ENCODE measurements at places on chromosomes 3 and 15. TPM values are rescaled to one million over a fixed set of nuclear protein-coding genes. Genes with fewer than 3 reads are reported as not detected.

DNA sequence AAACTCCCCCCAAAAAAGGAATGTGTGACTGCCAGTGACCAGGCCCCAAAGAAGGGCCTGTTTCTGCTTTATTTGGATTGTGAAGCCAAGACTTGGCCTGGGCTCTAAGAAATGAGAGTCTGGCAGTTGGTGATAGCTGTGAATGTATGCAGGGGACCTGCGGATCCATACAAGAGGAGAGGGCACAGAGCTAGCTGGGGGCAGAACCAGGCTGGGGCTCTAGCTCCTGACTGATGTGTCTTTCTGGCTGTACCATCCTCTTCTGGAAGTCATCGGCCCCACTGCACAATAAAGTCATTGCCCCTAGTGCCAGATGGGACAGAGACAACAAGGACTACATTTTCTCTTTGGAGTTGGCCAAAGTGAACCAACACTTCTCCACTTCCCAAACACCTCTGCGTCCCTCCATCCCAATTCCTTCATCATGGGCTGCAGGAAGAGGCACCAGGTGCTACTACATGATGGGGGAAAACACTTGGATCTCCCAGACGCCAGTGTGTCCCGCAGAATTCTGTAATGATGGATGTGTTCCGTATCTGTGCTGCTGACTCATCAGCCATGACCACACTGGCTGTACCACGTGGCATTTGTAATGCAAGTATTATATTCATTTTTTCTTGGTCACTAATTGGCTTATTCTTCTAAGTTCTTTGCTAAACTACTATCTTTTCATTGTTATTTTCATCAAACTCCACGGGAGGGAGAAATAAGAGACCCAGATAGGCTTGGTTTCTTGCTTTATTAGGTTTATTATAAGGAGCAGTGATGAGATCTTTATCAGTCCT, 1.7 kb upstream of the PLA2G4F start:
- DNase-seq, result peak; percentile 62

DNA sequence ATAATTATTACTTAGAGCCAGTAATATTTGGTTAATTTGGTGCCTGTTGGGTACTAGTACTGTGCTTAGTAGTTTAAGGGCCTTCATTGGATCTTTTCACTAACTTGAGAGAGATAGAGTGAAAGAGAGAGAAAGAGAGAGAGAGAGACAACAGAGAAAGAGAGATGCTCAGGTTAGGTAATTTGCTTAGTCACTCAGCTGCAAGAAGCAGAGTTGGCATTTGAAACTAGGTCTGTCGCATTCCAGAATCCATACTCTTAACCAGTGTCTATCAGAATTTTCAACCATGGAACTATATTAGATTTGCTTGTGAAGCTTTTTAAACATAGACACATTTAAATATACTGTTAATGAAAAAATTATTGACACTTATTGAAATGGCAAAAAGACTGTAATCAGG, 31.1 kb upstream of the NUDT16 start:
- no peak for DNase-seq

- DNase-seq, result no peak
These were observed 363 bp downstream of the EMC3 start for GRCh38 chr3:9986230-9986725.

GRCh38 chr3:130686833-130687232, 59.8 kb downstream of the PIK3R4 start:
- no peak for DNase-seq

DNA sequence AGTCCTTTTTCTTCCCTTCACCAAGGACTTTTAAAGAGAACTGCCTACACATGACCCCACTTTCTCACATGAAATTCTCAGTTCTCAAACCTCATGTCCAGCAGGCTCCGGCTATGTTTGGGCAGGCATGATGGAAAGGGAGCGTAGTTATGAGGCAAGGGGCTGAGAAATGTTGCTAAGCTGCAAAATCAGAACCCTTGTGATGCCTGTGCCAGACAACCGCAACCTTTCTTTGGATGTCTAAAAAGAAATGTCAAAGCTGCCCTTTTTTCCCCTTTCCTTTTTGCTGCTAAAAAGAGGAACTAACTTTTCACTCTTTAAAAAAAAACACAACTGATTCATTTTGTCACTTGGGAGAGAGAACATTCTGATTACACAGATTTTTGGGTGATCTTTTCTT, 19.2 kb downstream of the GNB4 start:
- no peak for DNase-seq

- no peak for DNase-seq
These were observed 29.8 kb downstream of the FBXL22 start for GRCh38 chr15:63626955-63627354.

GRCh38 chr15:30072630-30073029, 10.1 kb upstream of the GOLGA8J start:
- DNase-seq, result no peak

GRCh38 chr3:111677007-111677392, 81.9 kb upstream of the ZBED2 start:
- no peak for DNase-seq

ZBTB38 gene
- 75.4 TPM for total RNA-seq

DNA sequence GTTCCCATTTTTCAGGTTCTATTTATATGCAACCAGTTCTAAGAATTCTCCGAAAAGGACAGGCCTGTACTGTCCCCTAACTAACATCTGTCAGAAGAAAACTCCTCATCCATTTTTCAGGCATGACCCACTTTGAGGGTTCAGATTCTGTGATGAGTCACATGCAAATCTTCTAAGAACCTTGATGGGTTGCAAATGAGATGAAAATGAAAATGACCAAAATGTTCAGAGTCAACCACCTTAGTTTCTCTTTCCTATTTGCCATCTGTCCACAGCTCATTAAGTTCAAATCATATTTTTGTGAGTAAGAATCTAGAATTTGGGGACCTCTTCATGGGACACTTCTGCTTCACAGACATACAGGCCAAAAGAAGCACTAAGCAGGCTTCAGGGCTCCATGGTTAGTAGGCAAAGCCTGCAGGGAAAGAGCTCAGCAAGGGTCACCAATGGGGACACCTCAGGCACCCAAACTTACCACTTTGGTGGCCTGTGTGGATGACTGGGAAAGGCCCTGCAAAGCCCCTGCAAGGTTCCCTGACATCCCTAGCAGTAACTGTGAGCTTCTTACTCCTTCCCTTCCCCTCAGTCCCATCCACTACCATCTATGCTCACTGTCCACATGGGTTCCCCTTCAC, 122.0 kb downstream of the WDR76 start:
- DNase-seq, result no peak

IFT122 gene
- total RNA-seq, result 30.5 TPM

DNA sequence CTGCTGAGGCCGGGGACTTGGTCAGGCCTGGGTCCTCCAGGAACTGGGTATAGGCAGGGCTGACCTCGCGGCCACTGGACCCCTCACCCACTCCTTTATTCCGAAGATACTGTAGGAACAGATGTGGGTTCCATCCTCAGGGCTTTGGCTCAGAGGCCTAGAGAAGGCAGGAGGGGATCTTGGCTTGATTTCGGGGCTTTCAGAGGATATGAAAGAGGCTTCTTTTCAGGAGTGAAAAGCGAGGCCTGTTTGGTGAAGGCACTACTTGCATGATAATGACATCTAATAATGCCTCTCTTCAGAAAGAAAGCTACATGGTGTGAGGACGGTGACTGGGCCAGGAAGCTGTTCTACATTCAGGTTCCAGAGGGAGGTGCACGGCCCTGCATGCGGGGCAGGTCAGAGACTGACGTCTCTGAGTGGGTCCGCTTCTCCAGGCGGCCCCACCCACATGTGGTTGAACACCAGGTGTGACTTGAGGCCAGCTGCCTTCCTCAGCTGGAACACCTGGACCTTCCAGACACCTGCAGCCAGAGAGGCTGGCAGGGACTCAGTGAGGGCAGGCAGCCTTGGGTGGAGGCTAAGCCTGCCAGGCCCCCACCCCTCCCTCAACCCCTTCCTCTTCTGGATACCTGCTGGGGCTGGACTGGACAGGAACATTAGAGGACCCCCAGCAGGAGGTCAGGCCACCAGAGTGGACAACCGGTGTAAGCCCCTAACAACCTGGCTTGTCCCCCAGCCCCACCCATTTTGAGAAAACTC, 31.1 kb upstream of the HHATL start:
- DNase-seq, result peak; percentile 72

- DNase-seq, result peak; percentile 94
These were observed 15.3 kb upstream of the ADIPOQ start for GRCh38 chr3:186826976-186827857.

ITGA11 gene
- 4.5 TPM for total RNA-seq

GRCh38 chr3:95775486-95776094, 1038.8 kb upstream of the EPHA6 start:
- no peak for DNase-seq

GOLGA6B gene
- not detected for total RNA-seq

- DNase-seq, result no peak
These were observed 3.0 kb downstream of the ARHGAP31 start for GRCh38 chr3:119297169-119297568.

DNA sequence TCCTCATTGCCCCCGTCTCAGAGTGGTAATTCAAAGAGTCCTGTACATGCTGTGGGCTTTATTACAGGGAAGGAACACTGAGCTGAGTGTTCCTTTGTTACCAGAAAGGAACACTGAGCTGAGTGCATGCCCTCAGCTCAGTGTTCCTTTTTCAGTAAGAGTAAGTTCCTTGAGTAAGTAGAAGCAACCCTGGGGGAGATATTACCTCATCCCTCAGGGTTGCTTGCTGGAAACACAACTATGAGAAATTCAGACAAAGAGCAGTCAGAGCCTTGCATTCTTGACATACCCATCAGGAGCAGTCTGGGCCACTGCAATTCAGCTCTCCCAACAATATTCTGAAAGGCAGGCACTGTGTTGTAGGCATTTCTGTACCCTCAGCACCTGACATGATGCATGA, 17.0 kb downstream of the CHRM5 start:
- no peak for DNase-seq

DNA sequence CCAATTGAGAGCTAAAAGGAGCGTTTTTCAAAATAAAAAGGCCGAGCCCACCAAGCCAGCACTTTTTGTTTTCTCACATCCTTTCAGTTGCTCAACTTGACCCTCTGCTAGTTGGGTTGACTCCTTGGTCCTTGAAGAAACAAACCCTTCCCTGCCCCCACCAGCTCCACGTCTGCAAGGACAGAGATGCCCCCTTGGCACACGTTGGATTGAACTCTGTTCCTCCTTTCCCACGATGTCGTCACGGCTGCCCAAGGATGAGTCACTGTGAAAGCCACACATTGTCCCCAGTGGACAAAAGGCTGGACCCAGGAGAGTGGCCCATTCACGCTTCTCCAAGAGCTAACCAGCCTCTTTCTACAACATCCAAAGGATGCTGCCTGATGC, 43.0 kb upstream of the SPATA12 start:
- DNase-seq, result no peak

DNA sequence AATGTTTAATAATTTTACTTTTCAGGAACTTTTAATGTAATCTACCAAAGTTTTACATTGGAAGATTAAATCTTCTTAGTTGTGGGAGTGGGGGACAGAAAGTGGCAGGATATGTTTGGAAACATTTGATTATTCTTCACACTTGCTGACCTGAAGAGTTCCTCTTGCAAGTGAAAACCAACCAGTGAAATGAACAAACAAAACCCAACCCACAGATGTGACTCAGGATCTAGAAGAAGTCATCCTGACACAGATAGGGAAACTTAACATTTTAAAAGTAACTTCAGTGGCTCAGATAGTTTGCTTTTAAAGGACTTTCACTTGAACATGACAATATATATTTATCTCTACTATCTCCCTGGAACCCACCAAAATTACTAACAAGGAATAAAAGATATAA, 55.4 kb downstream of the ASTE1 start:
- no peak for DNase-seq

GRCh38 chr3:150169330-150169940, 198.7 kb upstream of the PFN2 start:
- no peak for DNase-seq

DNA sequence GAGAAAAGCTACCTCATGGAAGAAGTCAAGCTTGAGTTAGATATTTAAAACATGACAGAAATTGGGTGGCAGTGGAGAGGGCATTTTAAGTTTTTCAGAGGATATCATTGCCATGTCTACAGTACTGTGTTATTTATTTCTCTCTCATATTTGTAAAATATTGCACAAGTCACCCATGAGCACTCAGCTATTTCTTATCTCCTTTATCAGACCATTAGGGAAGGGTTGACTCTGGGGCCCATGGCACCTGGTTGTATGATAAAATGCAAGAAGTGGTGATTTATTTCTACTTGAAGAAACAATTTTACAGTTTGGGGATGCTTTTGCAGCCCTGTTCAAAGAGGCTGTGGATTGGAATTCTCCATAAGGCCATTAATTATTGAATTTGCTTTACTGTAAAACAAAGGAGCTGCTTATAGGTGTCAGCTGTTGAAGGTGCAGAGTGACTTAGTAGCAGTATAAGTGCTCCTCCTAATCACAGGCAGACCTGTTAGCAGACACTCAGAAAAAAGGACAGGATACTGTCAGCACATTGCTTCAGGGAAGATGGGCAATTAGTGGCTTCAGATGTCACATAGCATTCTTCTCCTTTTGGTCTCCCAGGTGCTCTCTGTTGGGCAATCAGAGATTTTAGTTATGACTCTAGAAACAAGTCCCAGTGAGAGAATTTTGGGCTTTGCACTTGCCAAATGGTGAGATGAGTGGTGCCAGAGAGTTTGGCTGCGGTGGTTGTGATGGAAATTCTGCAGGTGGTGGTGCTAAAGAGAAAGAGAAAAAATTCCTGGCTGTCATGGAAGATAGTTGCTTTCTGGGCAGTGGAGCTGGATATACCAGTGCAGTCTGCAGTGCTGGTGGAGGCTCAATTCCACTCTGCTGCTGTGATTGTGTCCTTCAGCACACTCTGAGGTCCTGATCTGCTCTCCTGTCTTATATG, 129.7 kb upstream of the ROPN1 start:
- no peak for DNase-seq

TRIM42 gene
- total RNA-seq, result not detected

ERC2 gene
- 1.1 TPM for total RNA-seq

DNA sequence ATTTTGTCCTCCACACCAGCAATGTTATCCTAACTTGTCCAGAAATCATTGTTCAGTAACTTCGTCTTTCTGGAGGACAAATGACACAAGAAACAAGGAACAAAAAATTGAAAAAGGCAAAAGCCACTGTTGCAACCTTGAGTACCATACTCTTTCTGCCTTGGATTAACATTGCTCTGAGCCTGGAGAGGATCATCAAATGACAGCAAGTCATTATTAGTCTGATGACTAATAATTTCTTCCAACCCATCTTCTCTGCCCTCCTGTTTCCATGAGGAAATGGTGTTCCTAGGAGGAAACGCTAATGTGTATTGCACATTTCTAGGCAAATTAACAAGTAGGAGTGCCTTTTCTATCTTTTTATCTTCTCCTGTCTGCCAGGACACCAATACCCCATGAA, 153.9 kb downstream of the PCCB start:
- no peak for DNase-seq

FOXL2NB gene
- total RNA-seq, result not detected

GRCh38 chr3:97674461-97674860, 90.1 kb upstream of the ARL6 start:
- no peak for DNase-seq

DNA sequence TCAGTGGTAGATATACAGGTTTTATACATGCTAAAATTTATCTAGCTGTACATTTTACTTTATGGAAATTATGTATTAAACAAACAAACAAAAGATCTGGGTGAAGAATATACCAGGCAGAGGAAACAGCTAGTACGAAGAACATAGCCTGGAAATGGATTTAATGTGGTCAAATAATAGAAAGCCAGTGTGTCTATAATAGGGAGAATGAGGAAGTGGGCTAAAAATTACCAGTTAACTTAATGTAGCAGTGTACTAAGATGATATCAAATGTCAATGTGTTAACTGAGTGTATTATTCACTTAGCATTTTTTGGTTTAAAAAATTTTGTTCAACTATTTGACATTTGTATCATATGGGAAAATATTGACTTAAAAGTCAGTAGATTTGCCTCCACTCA, 22.8 kb upstream of the SLC15A2 start:
- no peak for DNase-seq

GRCh38 chr3:33791477-33792166, 6.8 kb upstream of the PDCD6IP start:
- DNase-seq, result no peak
